ENCODE measurements at places on chromosomes 3 and 15.

GRCh38 chr15:101351736-101352135, 56.7 kb upstream of the SNRPA1 start:
- DNase-seq, result no peak

- no peak for DNase-seq
Observed at GRCh38 chr3:14343338-14344112, 58.9 kb upstream of the SLC6A6 start.

GRCh38 chr15:65041787-65042186, 3.4 kb upstream of the SLC51B start:
- DNase-seq, result no peak

DNA sequence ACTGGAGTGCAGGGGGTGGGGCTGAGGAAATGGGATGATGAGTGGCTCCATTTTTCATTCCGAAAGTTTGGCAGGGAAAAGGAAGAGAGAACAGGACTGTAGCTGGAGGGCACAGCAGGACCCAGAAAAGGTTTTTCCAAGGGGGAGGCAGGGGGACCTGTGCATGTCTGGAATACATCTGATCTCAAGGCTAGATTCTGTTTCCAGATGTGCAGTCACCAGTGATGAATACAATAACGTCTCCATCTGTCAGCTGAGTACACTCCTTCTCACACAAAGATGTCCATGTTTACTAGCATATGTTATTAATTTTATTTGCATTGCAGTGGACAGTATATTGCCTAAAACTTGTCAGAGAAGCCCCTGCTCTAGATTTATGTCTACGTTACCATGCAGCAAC, 39.9 kb upstream of the PRTG start:
- no peak for DNase-seq

DNA sequence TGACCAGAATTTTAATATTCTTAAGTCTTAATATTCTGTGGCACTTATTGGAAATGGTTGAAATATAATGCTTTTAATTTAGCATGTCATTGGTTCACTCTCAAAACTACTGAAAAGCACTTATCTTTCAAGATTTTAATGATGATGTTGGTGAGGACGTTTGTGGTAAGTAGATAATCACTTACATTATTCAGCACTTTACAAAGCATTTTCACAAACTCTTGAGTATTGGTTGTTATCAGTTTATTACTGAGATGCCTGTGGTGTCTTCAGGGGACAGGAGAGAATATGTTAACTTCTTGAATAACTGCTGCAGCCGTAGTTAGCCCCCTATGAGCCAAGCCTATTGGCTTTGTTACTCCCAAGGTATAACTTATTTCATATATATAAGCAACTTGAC, 15.2 kb downstream of the TGFBR2 start:
- no peak for DNase-seq

- no peak for DNase-seq
Observed at GRCh38 chr3:34724916-34725499, 914.3 kb upstream of the ARPP21 start.

- DNase-seq, result no peak
Observed at GRCh38 chr15:68028137-68028887, 25.8 kb upstream of the PIAS1 start.

GRCh38 chr3:196097373-196098154, 15.7 kb upstream of the TFRC start:
- no peak for DNase-seq

- no peak for DNase-seq
Observed at GRCh38 chr3:191750618-191751017, 289.7 kb downstream of the PYDC2 start.

GRCh38 chr3:186333256-186333655, 28.8 kb downstream of the DGKG start:
- DNase-seq, result no peak

- DNase-seq, result no peak
Observed at GRCh38 chr3:51434746-51435327, 43.8 kb downstream of the RBM15B start.

DNA sequence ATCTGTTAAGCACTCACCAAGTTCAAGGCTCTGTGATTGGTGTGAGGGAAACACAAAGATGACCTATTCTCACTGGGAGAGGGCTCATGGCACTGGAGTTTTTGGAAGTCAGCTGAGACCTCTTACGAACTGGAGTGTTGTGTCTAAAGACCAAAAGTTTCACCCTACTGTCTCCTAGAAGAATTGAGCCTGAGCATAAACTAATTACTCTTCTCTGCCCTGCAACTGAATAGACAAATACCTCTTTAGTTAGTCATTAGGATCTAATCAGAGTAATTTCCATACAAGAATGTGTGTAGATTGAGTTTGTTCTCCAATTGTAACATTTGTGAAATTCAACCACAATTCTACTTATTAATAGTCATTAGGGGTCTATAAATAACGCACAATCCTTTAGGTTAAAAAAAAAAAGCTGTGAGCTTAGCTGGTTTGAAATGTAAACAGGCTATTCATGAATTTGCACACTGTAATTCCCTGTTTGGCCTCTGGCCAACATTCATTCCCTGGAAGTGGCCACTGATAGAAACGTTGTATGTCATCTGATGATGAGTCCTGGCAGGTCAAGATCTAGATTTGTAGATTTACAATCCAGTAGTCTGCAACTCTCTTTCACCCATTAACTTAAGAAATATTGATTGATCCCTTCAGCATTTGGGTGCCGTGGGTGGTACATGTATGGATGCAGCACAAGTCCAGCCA, 76.8 kb upstream of the SOX14 start:
- no peak for DNase-seq

- DNase-seq, result no peak
Observed at GRCh38 chr15:63905131-63905530, 71.4 kb upstream of the HERC1 start.

GRCh38 chr3:102484-102883, 94.1 kb upstream of the CHL1 start:
- no peak for DNase-seq

DNA sequence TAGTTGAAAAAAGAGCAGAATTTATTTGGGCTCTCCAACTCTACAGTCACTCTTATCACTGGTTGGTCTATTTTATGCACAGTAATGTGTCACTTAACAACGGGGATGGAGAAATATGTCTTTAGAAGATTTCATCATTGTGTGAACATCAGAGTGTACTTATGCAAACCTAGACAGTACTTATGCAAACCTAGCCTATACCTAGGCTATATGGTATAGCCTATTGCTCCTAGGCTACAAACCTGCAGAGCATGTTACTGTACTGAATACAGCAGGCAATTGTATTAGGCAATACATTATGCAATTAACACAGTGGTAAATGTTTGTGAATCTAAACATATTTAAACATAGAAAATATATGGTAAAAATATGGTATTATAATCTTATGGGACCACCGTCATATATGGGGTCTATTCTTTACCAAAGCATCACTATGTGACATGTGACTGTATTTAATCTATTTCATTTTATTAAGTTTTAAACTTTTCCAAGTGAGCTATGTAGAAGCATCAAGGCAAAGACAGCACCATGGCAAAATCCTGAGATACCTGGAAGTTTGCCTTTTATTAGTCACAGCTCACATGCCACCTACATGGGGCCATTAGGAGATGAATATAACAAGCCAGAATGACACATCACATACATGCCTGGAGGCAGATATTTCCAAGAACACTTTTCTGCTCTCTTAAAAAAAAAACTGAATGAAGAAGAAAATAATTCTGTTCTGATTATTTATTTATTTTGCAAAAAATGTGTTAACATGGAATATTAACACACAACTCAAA, 537.4 kb downstream of the TUSC7 start:
- DNase-seq, result no peak

- peak; percentile 84 for DNase-seq
Observed at GRCh38 chr3:196219194-196219969, 3.0 kb downstream of the SLC51A start.

- no peak for DNase-seq
Observed at GRCh38 chr3:42166662-42167300, 75.6 kb downstream of the TRAK1 start.

GRCh38 chr3:50345586-50346234, at the start of gene ZMYND10:
TSS of gene ZMYND10 (minus strand) at chr3:50345732. CDS start at chr3:50345579, 153 bp downstream.
- DNase-seq, result no peak

DNA sequence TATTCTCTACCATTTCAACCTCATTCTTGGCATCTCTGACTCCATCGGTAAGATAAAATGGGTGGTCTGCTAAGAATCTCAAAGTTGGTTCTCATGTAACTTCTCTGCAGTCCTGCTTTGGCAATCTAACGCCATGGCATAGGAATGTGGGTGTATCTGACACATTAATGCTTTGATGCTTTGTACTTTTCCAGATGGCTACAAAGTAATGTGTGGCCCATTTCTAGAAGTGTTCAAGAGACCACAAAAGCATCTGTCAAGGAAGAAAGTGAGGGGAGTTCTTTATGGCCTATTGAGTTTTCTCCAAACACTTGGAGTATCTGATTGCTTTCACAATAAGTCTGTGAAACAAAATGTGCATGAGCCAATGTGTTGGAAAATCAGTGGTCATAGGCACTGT, 339.9 kb upstream of the TGFBR2 start:
- DNase-seq, result no peak

GRCh38 chr3:177776661-177777101, 579.4 kb upstream of the TBL1XR1 start:
- DNase-seq, result no peak
